Activated naive CD4-positive, alpha-beta T cell (primary cell): ENCODE measurements at places on chromosomes 4 and X.

DNA sequence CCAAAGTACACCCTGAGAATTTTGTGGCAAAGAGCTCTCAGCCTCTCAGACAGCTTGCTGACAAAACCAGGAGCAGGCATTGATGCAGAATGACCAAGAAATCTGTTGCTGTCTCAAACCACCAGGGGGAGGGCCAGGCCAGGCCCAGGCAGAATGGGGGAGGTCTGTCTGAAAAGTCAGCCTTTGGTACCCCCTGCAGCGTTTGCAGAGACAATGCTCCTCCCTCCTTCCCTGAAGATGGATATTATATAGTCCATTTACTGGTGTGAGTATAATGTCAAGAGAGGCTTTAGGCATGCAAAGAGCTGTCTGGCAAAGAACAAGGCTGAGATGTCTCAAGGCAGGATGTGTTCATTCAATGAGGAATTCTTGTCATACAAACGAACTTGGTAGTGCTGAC is 52.9 kb upstream of the TRPC5OS start:
- DNase-seq: no peak

GRCh38 chrX:14673764-14674163 is 144.4 kb downstream of the GLRA2 start:
- DNase-seq: no peak

DNA sequence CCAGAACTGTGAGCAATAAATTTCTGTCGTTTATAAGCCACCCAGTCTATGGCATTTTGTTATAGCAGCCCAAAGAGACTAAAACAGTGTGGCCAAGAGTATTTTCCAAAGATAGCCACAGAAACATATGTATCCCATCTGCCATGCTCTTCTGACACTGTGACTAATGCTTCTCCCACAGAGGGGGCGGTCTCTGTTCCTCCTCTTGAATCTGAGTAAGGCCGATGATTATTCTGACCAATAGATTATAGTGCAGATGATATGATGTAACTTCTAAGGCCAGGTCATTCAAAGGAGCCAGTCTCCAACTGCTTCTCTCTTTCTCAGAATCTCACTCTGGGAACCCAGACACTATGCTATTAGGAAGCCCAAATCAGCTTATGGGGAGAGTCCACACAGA is 570.7 kb downstream of the BCOR start:
- DNase-seq: no peak

GRCh38 chr4:13032936-13033335 is 451.2 kb downstream of the RAB28 start:
- no peak for DNase-seq

- DNase-seq: no peak
Observed at GRCh38 chr4:174201871-174202270, 81.6 kb downstream of the FBXO8 start.

- no peak for DNase-seq
Observed at GRCh38 chr4:148075438-148075837, 343.6 kb downstream of the ARHGAP10 start.

DNA sequence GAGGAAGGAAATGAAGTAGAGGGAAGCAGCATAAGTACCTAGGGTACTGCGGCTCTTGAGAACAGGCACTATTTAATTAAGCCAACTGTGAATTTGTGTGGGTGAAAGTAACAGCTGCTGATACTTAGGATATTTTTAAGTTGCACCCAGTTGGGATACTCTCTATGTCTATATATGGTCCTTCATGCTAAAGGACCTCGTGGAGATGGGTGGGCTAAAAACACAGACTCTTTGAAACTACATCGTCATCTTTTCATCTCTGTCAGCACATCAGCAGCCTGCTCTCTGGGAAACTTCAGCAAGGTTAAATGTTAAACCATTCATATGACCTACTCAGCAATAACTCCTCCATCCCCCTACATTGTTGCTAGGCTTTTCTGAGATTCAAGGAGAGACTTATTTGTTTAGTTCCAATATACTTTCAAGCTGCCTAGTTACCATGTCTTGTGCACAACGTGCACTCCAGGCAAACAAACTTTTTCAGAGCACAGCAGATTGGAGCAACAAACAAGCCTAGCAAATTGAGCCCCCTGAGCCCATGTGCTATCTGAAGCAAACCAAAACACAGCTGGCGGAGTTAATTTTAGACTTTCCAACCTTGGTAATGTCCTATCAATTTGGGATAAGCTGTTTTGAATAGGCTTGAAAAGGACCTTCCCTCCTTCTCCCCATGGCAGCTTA is 6.2 kb upstream of the MOB1B start:
- no peak for DNase-seq

GRCh38 chrX:133495464-133496391 is 80.4 kb upstream of the GPC4 start:
- no peak for DNase-seq

DNA sequence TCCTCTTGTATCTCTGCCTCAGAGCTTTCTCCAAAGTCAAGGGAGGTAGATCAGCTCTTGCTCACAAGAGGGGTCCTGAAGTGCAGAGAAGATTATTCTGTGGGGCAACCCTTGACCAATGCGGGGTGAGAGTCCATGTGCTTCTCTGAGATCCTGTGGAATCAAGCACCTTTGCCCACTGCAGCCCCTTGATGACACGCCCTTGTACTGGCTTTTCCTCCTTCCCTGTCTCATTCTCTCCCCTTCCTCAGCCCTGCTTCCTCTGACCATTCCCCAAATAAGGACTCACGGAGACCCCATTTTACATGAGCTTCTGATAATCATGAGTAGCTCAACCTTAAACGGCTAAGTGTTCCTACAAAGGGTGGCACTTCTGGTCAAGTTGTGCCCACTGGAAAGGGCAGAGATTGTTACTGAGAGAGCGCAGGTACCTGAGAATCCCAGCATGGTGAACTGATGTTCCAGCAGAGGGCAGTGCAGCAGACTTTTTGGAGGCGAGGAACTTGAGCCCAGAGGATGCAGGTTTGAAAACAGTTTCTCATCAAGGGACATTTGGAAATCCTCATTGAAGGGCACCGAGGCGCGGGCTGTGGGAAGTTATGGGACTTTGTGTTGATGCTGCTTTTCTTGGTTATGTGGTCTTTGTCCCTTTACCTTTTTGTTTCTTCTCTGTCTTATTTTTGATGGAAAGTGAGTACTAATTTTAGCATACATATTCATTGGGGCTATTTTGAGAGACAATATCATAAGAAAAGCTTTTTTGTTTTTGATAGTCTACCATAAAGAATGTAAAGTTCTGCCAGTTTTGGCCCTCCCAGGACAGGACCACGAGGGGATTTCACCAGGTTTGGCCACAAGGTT is 201.3 kb downstream of the RBM46 start:
- no peak for DNase-seq

GRCh38 chrX:101263766-101264165 is 27.4 kb downstream of the TAF7L start:
- no peak for DNase-seq

DNA sequence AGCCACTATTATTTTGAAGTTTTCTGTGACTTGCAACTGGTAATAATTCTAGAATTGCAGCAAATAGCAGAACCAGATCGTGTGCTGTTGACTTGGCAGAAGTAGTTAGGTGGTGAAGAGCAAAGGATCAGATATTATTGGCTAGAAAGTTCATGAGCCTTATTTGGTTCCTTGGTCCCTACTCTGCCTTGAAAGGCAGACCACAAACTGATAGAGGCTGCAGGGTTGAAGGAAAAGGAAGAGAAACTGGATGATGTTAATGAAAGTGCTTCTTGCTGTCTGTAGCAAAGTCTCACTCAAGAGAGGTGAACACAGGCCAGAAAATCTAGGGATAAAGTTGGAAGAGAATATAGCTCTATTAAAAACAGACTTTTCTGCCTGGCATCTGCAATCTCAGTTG is 41.2 kb upstream of the RNF150 start:
- no peak for DNase-seq

DNA sequence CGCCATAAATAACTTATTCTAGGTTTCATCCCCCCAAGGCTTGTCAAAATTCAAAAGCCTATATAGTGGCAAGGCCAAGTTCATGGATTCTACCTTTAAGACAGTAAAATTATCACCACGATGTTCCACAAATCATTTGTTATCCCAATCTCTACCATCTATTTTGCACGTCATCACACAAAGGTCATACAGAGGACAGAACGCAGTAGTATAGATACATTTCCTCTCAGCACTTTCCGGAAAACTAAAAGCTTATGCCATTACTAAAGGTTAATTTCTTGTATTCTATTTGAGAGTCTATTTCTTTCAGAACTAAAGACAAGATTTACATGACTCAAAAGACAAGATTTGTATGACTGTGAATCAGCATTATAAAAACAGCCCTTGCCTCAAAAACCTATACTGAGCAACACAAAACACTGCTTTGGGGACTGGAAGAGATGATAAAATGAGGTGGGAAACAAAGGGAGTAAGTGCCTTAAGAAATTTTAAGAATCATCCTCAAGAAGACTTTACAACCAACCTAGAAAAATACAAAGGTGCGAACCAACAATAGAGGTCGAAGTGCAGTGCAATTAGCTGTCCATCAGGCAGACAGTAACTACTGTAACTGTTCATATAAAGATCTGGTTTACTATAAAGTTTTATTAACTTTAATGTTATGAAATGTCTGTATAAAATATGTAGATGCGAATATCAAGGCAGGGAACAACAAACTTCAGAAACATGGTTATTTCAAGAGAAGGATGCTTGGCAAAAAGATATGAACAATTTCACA is 7.6 kb downstream of the UBE2D3 start:
- no peak for DNase-seq
